NCI-H774 (cell line): ENCODE measurements at places on chromosomes 4 and X.

DNA sequence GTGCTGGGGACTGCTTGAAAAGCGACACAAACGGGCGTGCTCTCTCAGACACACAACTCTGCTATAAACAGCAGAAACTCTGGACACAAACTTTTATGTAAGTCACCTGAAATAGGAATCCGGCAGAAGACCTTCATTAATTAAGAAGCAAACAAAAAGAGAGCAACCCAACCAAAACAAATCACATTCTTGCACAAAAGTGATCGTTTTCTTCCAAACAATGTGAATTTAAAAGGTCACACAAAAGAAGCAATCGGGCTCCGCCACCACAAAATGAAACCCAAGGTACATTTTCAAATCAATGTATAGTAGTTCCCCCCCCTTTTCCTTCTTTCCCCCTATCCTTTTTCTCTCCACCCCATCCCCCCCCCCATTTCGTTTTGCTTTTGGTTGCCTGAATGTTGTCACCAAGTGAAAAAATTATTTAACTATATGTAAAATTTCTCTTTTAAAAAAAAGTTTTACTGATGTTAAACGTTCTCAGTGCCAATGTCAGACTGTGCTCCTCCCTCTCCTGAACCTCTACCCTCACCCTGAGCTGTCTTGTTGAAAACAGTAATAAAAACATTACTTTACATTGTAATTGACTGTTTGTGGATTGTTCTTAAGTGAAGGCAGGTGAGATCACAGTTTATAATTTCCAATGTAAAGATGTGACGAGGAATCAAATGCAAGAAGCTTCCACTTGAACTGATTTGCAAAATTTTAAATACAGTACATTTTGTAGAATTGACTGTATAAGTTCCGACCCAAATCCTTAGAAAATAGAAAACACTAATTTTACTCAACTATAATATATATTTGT, 2.4 kb downstream of the MAB21L2 start:
- DNase-seq = no peak

- DNase-seq = no peak
Observed at GRCh38 chrX:121052122-121052521, 4.7 kb downstream of the GLUD2 start.

GRCh38 chrX:28347476-28347875, 239.8 kb upstream of the IL1RAPL1 start:
- no peak for DNase-seq

GRCh38 chr4:40309250-40309774, 25.8 kb upstream of the CHRNA9 start:
- DNase-seq = no peak

DNA sequence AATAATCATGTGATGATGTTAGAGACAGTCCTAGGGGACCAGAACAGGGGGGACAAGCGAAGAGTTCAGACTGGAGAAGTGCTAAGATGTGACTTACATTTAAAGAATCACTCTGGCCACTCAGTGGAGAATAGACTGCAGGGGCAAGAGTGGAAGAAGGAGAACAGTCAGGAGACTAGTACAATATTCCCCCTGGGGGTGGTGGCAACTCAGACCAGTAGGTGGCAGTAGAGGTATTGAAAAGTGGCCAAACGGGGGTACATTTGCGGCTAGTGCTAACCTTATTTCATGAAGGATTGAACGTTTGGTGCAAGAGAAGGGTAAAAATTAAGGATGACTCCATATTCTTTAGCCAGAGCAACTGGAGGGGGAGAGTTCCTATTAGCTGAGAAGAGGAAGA, 2.7 kb upstream of the BMX start:
- peak; percentile 0 for DNase-seq

- DNase-seq = no peak
Observed at GRCh38 chr4:81257816-81258215, 42.8 kb upstream of the PRKG2 start.

- DNase-seq = no peak
Observed at GRCh38 chr4:93031431-93032098, 727.8 kb downstream of the GRID2 start.

DNA sequence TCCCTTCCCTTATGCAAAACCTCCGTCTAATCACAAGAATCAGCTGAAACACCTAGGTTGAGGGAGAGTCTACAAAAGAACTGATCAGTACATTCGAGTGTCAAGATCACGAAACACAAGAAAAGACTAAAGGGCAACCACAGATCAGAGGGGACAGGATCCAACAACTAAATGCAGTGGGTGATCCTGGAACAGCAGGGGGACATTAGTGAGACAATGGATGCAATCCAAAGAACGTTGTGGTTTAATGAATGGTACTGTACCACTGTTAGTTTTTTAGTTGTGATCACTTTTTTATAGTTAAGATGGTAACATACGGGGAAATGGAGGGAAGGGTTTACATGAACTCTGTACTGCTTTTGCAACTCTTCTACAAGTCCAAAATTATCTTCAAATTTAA, 79.2 kb downstream of the RELL1 start:
- DNase-seq = no peak

DNA sequence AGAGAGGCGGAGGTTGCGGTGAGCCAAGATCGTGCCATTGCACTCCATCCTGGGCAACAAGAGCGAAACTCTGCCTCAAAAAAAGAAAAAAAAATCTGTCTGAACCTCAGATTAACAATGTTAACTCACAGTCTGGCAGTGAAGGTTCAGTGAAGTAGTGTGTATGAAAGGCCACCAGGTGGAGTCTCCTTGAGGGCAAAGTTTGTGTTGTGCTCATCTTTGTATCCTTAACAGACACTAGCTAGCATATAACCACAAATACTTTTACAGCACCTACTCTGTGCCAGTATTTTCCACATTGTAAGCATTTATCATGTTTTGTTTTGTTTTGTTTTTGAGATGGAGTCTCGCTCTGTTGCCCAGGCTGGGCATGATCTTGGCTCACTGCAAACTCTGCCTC, 46.0 kb upstream of the MGST2 start:
- no peak for DNase-seq

DNA sequence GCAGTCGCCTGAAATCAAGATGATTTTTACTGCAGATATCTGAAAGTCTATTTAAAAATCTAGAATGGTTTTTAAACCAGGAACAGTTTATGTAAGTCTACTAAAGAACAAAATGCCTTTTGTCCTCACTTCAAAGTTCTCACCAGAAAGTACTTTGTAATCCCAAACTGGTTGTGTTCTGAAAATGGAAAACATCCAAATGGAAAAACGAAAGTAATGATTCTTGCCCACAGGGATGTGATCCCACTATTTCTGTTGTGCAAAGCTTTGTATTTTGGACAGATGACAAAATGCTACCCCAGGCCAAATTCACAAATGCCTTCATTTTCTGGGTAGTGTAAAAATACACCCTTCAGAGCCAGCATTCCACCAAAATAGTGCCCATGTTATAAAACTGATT, 265.5 kb upstream of the FTHL17 start:
- no peak for DNase-seq

DNA sequence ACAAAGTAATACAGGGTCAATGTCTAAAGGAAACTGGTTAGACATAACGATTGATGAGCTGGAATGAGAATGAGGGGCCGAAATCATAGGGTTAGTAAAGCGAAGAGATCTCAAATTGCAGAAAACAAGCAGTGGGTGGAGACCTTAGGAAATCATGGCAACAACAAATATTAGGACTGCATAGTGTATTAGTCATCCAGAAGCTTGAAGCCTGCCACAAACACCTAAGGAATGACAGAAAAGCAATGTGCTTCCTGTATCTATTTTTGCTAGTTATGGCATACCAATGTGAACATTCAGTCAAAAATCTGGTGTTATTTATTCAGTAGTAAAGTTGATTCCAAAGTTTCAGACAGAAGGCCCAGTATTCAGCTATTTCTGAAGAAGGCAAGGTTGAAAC, 410.9 kb upstream of the CT83 start:
- DNase-seq = no peak

DNA sequence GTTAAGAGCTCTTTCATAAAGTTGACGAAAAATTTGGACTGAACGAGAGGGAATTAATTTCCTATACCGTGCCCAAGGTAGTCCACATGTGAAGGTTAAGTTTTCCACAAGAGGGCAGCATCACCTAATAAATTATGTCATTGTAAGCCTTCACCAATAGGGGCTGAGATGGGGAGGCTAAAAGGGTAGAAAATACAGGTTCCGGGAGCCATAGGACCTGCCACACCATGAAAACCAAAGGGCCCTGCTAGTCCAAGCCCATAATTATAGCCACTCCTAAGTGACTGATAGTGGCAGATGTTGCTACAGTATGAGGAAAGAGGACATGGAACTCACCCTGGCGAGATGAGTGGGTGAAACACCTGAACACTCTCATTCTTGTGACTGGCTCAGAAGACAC, 122.2 kb downstream of the SHROOM4 start:
- peak; percentile 16 for DNase-seq

- DNase-seq = no peak
Observed at GRCh38 chr4:95355021-95355420, 193.8 kb downstream of the UNC5C start.

- DNase-seq = no peak
Observed at GRCh38 chr4:102354671-102355454, 9.6 kb upstream of the SLC39A8 start.

GRCh38 chr4:10046471-10046870, 25.2 kb upstream of the SLC2A9 start:
- DNase-seq = no peak

GRCh38 chr4:153988492-153989363, 199.8 kb upstream of the SFRP2 start:
- no peak for DNase-seq

- DNase-seq = no peak
Observed at GRCh38 chrX:40521868-40522450, 58.8 kb upstream of the ATP6AP2 start.
